Fibroblast of skin of left biceps (primary cell): ENCODE measurements at places on chromosomes 13 and 19.

DNA sequence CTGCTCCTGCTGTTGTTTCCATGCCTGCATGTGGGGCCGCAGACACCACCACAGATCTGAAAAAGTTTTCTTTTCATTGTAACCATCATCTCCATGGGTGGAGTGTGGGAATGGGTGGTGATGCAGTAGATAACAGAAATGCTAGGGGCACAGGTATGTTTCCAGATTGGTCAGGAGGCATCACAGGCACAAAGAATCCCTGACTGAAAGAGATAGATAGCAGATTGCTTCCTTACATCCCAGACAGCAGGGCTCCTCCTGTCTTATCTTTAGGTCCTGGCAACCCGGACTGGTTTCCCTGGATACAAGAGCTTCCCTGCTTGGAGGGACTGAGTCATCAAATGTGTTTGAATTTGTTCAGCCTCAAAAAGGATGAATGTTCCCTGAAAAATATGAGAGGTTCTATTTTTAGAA, 1937.6 kb downstream of the PCDH9 start:
- peak; percentile 67 for DNase-seq

- DNase-seq, result no peak
Observed at GRCh38 chr13:33099860-33100259, 83.6 kb downstream of the KL start.

- no peak for DNase-seq
Observed at GRCh38 chr13:100089465-100090032, 656 bp downstream of the PCCA start.

DNA sequence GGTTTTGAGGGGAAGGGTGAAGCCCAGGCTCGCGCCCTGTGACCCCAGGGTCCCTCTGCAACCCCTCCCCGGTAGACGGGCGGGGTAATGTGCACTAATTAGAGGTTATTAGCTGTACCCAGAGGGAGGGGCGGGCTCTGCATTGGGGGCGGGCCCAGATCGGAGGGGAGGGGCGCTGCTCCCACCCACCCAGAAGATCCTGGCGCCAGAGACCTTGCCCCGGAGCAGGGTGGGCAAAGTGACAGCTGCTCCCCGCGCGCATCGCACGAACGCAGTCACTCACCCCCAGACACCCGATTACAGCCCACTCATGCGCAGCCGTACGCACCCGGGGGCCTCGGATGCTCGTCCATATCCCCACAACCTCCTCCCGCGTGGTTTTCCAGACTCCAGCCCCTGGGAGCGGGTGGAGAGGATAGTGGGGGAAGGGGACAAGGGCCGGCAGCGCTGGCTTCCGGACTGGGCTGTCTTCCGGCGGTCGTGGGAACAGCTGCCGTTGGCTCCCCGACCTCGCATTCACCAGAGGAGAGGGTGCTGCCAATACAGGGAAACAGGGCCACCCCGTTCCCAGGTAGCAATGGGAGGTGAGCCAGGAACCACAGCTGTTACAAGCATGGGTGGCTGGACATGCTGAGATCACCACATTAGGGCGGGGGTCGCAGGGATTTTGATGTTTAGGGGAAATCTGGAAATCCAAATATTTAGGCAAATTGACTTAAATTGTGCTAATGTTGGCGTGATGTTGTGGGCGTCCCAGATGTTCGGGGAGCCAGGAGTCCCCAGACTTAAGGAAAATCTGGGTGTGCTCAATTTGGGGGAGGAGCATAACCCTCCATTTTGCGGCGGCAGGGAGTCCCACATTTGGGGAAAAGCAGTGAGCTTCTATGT, 2.9 kb upstream of the HOOK2 start:
- DNase-seq, result no peak

GRCh38 chr13:74136084-74136658, 2.0 kb upstream of the KLF12 start:
- DNase-seq, result no peak

DNA sequence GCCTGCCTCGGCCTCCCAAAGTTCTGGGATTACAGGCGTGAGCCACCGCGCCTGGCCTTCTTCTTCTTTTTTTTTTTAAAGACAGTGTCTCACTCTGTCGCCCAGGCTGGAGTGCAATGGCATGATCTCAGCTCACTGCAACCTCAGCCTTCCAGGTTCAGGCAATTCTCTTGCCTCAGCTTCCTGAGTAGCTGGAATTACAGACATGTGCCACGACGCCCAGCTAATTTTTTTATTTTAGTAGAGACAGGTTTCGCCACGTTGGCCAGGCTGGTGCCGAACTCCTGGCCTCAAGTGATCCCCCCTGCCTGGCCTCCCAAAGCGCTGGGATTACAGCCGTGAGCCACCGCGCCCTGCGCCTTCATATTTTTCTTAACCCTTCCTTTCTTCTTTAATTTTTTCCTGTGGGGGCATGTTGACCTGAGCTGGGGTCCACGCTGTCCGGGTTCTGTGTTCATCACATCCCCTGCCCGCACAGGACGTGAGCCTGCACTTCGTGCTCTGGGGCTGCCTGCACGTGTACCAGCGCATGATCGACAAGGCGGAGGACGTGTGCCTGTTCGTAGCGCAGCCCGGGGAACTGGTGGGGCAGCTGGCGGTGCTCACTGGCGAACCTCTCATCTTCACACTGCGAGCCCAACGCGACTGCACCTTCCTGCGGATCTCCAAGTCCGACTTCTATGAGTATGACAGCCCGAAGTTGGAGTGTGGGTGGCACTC, 14.1 kb downstream of the PNPLA6 start:
- no peak for DNase-seq

- DNase-seq, result no peak
Observed at GRCh38 chr19:3642987-3643673, 16.5 kb upstream of the CACTIN start.

GRCh38 chr19:41804336-41804735, 7.9 kb downstream of the CEACAM3 start:
- no peak for DNase-seq

- no peak for DNase-seq
Observed at GRCh38 chr13:44305286-44305685, 68.3 kb upstream of the SERP2 start.

GRCh38 chr13:110396913-110397381, 89.9 kb downstream of the COL4A2 start:
- DNase-seq, result peak; percentile 98

DNA sequence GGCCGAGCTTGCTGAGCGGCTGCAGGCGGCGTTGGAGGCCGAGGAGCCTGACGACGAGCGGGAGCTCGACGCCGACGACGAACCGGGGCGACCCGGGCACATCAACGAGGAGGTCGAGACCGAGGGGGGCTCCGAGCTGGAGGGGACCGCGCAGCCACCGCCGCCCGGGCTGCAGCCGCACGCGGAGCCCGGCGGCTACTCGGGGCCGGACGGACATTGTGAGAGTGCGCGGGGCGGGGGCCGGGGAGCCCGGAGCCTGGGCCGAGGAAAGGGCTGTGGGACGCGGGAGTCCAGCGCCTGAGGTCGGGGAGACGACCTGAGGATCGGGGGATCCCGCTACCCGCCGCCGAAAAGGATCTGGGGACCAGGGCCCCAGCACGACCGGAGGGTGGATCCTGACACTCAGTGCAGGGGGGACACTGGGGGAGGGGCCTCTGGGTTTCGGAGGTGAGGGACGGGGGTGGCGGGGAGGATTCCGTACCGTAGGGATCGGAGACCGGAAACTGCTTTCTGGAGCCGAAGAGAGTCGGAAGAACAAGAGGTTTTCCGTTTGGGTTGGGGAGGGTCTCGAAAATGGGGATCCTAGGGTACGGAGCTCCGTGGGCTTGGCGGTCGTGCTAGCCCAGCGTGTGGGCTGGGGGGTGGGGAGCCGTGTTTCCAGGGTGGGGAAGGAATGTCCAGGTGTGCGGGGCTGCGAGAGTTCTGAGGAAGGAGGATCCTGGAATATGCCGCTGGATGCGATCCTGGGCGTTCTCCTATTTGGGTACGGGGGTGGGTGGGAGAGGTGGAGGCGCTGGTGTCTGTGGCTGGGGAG, 616 bp downstream of the HNRNPUL1 start:
- no peak for DNase-seq

DNA sequence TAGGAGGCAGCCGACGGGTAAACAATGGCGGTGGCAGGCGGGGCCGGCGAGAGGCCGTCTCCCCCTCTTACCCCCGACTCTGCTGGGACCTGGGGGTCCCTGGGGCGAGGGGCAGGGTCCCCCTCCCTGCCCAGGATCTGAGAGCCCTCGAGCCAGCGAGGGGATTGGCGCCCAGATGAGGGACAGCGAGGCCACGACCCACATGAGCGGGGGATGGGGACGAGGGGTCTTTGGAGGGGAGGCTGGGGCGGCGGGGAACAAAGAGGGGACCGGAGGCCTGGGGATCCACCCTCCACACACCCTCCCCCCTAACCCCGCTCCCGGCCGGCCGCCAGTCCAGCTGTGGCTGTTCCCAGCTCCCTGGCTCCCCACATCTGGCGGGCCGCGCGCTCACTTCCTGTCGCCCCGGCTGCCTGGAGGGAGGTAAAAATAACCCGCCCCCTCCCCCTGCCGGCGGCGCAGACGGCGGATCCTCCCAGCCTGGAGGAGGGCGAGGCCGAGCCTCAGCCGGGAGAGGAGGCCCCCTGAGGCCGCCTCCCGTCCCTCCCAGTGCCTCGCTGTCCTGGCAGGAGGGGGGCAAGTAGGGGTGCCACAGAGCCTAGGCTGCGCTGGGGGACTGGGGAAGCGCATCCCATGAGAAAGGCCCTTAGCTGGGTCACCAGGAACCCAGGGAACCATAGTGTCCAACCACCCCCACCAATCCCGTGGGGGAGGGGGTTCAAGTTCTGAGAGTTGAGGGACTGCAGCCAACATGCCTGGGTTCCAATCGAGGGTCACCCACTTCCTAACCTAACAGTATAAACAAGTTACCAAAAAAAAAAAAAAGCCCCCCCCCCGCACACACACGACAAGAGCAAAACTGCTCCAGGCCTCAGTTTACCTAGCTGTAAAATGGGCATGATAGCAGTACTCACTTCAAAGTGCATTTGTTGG, 29.3 kb upstream of the NANOS3 start:
- peak; percentile 88 for DNase-seq

DNA sequence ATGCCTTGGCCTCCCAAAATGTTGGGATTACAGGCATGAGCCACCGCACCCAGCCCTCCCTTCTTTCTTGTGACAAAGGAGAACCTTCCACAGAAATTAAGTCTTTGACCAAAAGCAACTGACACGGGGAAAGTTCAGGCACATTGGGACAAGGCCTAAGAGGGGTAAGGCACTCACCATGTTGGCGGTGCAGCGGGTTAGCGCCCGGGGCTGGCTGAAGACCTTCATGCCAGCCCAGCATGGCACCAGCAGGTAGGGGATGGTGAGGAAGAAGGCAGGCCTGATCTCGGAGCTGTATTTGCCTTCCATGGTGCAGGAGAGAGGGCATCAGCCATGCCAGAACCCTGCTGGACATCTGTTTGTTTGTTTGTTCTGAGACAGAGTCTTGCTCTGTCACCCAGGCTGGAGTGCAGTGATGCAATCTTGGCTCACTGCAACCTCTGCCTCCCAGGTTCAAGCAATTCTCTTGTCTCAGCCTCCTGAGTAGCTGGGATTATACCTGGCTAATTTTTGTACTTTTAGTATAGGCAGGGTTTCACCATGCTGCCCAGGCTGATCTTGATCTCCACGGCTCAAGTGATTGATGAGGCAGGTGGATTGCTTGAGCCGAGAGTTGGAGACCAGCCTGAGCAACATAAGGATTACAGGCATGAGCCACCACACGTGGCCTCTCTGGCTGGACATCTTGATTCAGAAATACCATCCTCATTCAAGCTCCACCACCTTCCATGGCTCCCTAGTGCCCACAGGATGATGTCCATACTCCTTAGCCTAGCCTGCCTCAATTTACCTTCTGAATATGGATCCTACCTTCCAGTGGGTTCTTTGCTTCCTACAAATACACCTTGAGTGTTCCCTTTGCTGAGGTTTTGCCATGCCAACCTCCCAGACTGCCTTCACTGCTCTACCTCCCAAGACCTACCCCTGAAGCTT, 4.4 kb downstream of the TM6SF2 start:
- DNase-seq, result no peak

- no peak for DNase-seq
Observed at GRCh38 chr19:46678110-46678732, 17.2 kb upstream of the DACT3 start.

GRCh38 chr13:67238277-67238859, 8.2 kb upstream of the PCDH9 start:
- DNase-seq, result no peak

GRCh38 chr13:30465343-30465592, 468 bp downstream of the HMGB1 start:
- DNase-seq, result no peak
